ENCODE measurements at places on chromosomes 7 and 10. TPM values are rescaled to one million over a fixed set of nuclear protein-coding genes. Genes with fewer than 3 reads are reported as not detected.

Gene AOAH
- total RNA-seq, result not detected

Gene ASB10
- not detected for total RNA-seq

Gene ELN
- 2.1 TPM for total RNA-seq

Gene KCTD7
- 15.2 TPM for total RNA-seq

Gene LAMB4
- 0.17 TPM for total RNA-seq

Gene SPDYE8
- not detected for total RNA-seq

Gene TAS2R3
- 1.3 TPM for total RNA-seq

Gene VAX1
- total RNA-seq, result not detected

Gene RAPGEF5
- 1.5 TPM for total RNA-seq

Gene NT5C3A
- total RNA-seq, result 19.3 TPM

Gene GPR37
- total RNA-seq, result 20.6 TPM

GRCh38 chr10:104456802-104457542, 103.3 kb downstream of the CFAP58 start:
- no peak for DNase-seq

- no peak for DNase-seq
Measured at GRCh38 chr7:97390052-97390451, 272.6 kb downstream of the SDHAF3 start.

DNA sequence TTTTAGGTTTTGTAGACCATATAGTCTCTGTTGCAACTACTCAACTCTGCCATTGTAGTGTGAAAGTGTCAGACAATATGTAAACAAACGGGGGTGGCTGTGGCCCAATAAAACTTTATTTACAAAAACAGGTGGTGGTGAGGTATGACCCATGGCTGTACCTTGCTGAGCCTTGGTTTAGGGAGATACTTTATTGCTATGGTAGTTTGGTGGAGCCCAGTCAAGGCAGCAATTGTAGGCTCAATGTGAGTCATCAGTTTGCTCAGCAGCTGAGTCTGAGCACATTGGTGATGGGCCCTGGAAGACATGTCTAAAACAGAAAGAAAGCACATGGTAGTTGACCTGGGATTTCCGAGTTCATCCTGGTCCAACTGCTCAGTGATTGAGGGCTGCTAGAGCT, 242.5 kb downstream of the REEP3 start:
- no peak for DNase-seq

DNA sequence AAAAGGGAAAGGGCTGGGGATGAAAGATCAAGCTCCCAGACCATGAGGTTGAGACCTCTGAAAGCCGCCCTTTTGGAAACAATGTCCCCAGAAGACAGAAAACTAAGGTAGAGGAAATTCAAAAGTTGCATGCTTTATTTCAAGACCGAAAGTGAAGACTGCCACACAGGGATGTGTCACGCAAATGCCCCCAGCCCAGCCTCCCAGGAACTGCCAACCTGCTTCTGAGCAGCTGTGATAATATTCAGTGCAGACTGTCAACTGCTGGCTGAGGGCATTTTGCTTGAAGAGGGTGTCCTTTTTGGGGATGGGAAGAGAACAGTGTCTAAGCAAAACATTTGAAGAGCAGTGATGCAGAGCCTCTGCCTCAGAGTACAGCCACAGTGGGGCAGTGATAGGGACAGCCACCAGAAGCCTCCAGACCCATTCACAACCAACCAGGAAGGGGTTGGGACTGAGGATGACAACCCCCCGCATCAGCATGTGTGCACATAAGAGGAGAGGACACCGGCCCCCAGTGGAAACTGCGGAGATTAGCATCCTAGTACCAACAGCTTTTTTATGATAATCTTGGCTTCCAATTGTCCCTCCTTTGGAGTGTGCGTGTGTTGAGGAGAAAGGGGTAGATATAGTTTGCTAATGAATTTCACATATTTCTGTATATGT, 34.7 kb upstream of the NFE2L3 start:
- no peak for DNase-seq

DNA sequence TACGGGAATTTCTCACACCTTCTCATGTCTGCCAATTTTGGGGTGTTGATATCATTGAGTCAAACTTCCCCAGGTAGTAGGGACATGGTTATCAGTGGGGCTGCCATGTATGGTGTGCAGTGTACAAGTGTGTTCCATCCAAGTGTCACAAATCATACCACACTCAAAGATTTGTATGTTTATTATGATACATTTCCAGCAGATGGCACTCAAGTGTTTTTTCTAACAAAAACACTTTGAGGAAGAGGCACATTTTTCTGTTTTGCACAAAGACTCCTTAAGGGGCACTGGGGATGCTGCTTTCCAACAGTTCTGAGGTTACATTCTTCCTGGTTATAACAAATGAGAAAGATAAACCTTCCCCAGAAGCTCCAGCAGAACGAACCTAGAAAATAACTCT, 414.5 kb downstream of the REEP3 start:
- no peak for DNase-seq

DNA sequence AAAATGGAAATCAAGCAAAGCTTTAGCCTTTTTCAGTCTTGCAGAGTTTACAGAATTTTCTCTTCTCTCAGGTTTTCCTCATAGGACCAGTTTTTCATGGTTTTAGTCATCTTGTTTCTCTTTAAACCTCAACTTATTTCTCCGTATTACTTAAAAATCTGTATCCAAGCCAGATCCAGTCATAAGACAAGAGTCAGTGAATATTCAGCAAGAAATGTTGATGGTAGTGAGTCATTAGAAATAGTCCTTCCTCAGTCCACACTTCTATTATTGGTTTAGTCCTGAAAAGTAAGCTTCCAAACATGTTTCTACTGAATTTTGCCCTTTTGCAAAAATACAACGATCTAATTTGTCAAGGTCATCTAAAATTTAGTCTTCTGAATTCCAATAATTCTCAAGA, 107.0 kb downstream of the VIM start:
- DNase-seq, result peak; percentile 84

DNA sequence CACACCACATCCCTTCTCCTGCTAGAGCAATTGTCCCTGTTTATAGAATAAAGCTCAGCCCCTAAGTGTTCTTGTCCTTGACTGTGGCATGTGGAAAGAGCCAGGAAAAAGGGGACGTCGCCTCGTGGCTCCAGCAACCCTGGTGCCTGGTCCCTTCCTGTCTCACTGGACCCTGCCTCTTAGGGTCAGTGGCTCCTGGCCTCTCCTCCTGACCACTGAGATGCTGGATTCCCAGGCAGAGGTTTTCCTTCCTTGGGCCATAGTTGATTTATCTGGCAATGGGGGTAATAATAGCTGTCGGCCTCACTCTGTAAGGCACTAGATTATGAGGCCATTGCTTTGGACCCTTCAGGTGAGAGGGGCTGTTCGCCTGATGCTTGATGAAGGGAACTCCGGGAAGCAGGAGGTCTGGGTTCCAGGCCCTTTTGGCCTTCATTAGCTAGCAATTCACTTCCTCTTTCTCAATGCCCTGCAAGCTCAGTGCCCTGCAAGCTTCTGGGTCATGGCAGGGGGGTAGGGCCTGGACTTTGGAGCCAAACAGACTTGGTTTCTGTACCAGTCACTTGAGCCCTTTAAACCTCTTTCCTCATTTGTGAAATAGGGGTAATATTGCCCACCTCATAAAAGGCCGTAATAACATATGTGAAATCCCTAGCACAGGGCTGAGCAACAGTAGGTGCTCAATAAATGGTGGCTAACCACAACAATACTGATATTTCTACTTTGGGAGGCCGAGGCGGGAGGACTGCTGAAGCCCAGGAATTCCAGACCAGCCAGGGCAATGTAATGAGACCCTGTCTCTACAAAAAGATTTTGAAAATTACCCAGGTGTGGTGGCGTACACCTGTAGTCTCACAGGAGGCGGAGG, 1.1 kb downstream of the ASL start:
- DNase-seq, result no peak

GRCh38 chr7:52498366-52498765, 537.1 kb upstream of the POM121L12 start:
- DNase-seq, result no peak

DNA sequence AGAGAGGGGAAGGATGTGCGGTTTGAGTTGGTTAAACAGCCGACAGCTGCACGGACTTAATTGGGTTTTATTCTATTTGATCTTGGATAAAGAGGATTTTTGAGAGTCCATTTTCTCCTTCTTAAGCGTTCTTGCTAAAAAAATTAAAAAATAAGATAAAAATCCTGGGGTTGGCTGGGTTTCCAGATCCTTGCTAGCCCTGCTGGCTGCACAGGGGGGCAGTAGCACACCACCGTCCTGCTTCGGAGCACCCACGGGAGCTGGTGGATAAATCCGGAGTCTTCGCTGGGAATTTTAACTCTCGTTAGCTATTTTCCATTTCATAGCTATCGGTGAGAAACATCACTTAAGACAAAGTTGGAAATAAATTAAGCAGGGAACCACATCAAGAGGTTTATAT, 792.0 kb downstream of the TYW1 start:
- peak; percentile 9 for DNase-seq

- DNase-seq, result no peak
Measured at GRCh38 chr7:36264123-36264801, 111.2 kb downstream of the EEPD1 start.

DNA sequence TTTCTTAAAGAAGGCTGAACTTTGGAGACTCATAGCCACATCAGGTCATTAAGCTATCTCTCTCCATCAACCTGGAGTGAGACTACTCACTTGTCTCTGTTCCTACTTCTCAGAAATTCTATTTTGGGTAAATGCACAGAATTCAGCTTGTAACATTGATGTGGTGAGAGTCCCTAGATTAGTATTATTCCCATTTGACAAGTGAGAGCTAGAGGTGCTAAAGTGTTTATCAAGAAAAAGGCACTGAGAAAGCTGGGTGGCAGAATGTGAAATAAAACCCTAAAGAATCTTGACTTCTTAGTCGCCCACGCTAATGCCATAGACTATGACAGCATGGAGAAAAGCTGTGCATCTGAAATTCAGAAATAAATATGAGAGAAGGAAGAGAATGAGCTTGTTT, 73.4 kb upstream of the PDCD4 start:
- no peak for DNase-seq

DNA sequence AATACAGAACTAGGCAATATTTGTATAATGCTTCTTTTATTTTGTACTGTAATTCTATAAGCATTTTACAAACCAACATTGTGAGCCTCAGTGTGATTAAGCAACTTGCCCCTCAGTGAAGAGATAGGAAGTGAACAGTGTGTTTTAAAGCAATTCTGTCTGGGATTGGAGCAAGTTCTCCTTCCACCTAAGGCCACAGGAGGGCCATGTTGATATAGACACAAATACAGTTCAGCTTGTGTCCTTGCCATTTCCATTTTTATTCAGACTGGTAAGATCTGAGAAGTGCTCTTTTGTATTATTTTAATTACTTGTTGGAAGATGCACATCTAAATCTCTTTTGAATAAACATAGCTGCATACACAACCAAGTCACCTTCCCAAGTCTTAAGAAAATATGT, 416.3 kb upstream of the COBL start:
- DNase-seq, result no peak

DNA sequence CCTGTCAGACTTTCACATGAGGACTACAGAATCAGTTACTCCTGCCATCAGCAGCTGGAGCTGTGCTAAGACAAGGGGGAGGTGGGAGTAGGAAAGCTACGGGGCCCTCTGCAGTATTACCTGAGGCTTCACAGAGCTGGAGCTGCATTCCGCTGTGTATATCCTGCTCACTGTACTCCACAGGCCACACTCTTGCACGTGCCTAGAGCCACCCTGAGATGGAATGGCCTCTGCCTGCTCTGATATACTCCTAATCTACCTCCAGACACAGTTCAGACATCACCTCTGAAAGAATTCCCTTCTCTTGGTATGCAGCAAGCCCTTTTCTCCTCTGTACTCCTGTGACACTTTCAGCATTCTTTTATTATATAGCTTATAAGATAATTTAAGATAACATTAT, 34.8 kb downstream of the TRDMT1 start:
- no peak for DNase-seq

DNA sequence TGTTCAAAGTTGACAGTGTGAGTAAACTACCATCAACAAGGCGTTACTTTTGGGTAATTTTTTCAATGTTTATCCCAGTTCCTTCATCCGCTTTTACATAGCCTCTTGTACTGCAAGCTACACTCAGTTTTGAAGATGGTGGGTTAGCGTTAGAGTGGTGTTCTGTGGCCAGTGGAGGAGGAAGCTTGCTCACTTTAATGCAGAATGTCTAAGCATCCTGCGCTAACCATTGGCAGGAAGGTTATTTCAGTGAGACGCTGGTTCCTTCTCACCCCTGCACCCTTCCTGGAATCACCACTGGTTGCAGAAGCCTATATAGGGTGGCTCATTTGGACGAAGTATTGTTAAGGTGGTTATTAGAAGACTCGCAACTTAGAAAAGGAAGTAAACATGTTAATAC, 159.1 kb downstream of the CELF2 start:
- DNase-seq, result no peak

- DNase-seq, result no peak
Measured at GRCh38 chr7:30450983-30451497, 27.5 kb downstream of the NOD1 start.

- DNase-seq, result peak; percentile 95
Measured at GRCh38 chr7:34155220-34155908, 250.0 kb downstream of the BMPER start.

GRCh38 chr10:130363899-130364445, 227.8 kb downstream of the GLRX3 start:
- no peak for DNase-seq

- no peak for DNase-seq
Measured at GRCh38 chr10:1198453-1199344, 142.5 kb downstream of the WDR37 start.

DNA sequence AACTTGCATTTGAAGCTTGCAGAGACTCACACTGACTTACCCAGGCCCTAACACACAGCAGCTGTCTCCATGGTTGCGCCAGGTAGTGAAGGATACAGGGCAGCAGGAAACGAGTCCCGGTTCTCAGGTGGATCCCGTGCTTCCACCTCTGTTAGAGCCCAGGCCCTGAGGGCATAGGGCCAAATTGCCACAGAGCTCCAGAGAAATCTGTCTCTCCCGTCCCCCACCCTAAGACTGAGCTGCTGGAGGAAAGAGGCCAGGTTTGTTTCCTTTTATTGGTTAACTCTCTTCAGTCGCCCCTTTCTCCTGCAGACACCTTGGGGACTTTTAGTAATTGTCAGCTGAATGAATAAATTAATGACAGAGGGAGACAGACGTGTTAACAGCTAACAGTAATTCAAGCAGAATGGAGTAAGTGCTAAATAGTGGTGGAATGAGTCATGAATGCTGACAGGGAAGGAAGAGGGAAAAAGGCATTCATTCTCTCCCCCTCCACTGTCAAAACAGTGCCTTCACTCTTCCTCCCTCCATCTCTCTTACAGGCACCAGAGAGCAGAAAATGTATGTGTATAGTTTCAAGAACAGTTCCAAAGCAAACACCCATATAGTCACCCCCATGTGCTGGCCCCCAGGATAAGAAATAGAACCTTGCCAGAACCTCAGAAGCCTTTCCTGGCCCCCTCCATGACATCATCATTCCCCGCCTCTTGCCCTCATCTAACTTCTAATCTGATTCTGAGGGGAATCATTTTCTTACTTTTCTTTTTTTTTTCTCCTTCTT, 16.8 kb upstream of the DLG5 start:
- DNase-seq, result peak; percentile 69

GRCh38 chr10:42637648-42638054, 719 bp downstream of the ZNF33B start:
- DNase-seq, result no peak

- DNase-seq, result no peak
Measured at GRCh38 chr10:86300399-86300925, 66.1 kb downstream of the GRID1 start.

All from fibroblast of lung (primary cell).